ENCODE measurements at places on chromosomes 7 and 10.

GRCh38 chr10:54485971-54486370 is 315.1 kb downstream of the PCDH15 start:
- no peak for DNase-seq

DNA sequence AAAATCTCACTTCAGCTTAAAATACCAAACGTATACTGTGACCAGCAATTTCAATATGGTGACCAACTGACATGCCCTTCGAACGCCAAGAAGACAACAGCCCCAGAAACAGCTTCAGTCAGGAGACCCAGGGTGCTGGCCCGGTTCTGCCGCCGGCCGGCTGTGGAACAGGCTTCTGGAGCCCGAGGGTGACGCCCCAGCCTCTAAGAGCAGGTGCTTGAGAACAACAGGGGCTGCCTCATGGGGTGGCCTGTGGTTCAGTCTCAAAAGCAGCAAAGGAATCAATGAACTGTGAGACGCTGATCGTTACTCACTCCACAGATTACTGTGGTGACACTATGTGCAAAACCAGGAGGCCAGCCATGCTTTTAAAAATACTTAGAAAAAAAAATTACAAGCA is 17.3 kb downstream of the GPER1 start:
- no peak for DNase-seq

DNA sequence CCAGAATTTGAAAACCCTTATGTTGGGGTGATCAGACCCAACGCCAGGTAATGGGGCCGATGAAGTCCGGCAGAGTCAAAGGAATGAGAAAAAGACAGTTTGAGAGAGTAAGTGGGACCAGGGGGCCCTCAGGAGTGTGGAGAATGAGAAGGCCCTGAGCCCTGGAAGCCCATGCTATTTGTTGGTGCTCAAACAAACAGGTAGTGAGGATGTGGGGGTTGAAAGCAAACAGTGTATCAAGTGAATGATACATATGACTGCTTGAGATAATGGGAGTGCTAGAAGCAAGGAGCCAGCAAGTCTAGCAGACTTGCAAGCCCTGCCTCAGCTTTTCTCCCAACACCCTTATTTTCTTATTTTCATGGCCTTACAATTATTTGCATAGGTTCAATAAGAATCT is 11.2 kb upstream of the SEPTIN14 start:
- DNase-seq: no peak

DNA sequence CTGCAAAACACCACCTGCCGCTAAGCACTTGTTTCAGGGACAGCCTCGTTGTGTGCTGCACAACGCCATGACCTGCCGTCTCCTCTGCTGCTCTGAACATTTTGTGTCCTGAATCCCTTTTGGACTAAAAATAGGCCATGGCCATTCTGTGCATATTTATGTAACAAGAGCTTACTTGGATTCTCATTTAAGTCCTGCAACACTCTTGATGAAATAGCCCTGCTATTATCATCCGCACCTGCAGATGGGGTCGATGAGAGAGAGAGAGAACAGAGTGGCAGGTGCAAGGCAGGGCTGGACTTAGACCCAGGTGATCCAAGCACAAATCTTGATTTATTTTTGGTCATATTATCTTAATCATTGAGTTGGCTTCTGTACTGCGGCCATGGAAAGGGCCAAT is 121.2 kb upstream of the PRKCQ start:
- DNase-seq: peak; percentile 9

DNA sequence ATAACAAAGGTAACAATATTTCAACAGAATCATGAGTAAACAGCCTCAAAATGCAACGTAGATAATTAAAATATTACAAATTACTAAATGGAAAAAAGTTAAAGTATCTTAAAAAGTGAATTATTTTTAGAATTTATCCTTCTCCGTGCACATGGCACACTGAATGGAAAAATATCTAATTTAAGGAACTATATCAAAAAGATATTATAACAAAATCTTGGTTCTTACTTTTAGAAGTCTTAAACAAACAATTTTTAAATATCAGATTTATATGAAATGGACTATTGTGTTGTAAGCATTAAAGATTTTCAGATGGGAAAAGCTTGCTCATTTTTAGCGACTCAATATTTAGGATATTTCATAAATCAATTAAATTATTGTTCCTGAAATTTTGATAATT is 72.0 kb downstream of the AGMO start:
- DNase-seq: no peak

GRCh38 chr7:31957090-31957720 is 113.0 kb downstream of the PDE1C start:
- no peak for DNase-seq

- DNase-seq: no peak
Observed at GRCh38 chr10:123649676-123650075, 16.5 kb upstream of the GPR26 start.
